RPMI8226 (cell line): ENCODE measurements at places on chromosomes 3 and 15.

DNA sequence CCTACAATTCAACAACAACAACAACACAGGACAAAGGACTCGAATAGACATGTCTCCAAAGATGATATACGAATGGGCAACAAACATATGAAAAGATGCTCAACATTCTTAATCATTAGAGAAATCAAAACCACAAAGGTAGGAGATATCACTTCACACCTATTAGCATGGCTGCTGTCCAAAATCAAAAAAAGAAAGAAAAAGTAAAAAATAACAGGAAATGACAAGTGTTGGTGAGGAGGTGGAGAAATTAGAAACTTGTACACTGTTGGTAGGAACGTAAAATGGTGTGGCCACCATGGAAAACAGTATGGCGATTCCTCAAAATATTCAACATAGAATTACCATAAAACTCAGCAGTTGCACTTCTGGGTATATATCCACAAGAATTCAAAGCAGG, 312.3 kb upstream of the STT3B start:
- no peak for DNase-seq

DNA sequence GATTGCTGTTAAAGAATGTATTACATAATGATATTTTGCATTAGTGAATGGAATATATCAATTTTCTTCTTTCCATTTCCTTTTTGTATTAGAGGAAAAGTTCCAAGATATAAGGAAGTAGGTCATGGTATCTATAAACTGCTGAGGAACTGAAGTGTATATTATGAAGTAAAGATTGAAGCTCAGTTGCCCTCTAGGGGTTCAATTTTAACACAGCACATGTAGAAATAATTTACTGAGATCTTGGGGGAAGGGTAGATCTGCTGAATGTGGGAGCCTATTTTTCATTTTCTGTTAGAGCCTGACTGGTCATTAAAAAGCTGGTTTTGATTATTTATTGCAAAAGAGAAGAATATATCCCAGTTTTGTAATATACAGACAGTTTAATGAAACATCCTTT, 45.2 kb downstream of the CMC1 start:
- DNase-seq: peak; percentile 20

GRCh38 chr3:64082411-64082810, 59.1 kb upstream of the PSMD6 start:
- no peak for DNase-seq

- DNase-seq: no peak
Observed at GRCh38 chr3:25870452-25870851, 80.6 kb downstream of the OXSM start.

DNA sequence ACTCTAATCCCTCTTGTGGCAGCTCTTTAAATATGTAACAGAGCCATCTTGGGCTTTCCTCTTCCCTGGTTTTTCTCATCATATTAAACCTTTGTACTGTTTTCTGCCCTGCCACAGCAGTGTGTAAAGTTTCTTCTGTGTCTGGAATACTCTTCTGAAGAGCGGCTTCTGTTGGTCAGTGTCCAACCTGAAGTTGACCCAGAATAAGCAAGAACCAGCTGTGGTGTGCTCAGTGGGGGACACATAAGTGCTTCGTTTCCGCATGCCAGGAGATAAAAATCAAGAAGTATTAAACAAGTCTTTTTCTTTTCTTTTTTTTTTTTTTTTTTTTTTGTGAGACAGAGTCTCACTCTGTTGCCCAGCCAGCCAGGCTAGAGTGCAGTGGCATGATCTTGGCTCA, 173.2 kb upstream of the CHRM5 start:
- no peak for DNase-seq

GRCh38 chr3:177935047-177935446, 601.2 kb upstream of the KCNMB2 start:
- no peak for DNase-seq

DNA sequence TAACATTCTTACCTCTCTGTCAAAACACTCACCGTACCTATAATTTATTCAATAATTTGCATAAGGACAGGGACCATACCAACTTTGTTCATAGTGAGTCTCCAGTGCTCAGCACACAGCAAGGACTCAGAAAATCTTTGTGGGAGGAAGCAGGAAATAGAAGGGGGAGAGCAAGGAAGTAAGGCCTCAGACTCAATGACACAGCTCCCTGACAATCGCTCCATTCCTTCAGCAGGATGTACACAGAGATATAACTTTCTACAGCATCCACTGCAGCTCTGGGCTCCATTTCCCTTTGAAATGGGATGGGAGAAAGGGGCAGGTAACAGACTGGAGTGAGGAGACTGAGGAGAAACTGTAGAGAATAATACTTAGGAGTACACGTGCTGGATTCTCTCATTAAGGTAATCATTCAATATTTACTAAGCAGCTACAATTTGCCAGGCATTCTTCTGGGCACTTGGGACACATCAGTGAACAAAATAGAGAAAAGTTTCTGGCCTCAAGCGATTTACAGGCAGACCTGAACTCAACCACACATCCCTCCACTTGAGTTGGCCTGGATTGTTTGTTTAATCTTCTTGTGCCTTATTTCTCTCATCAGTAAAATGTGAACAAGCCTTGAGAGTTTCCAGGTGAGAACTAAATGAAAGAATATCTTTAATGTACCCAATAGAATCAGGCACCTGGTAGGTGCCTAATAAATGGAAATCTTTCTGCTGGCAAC, 330.3 kb upstream of the THBS1 start:
- DNase-seq: no peak

GRCh38 chr3:113514265-113514769, 639 bp downstream of the SPICE1 start:
- peak; percentile 16 for DNase-seq

DNA sequence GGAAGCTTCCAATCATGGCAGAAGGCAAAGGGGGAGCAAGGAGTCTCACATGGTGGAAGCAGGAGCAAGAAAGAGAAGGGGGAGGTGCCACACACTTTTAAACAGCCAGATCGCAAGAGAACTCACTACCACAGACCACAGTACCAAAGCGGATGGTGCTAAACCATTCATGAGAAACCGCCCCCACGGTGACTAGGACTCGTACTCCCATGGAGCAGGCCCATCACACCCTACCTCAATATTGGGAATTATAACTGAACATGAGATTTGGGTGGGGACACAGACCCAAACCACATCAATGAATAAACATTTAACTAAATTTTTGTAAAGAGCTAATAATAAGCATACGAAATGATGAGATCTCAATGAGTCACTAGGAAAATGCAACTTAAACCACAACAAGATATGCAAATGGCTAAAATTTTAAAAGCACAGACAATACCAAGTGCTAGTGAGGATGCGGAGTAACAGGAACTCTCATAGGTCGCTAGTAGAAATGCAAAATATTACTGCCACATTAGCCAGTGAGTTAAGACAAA, 10.0 kb downstream of the MRPS25 start:
- no peak for DNase-seq

GRCh38 chr3:127585813-127586413, 4.6 kb downstream of the TPRA1 start:
- no peak for DNase-seq

DNA sequence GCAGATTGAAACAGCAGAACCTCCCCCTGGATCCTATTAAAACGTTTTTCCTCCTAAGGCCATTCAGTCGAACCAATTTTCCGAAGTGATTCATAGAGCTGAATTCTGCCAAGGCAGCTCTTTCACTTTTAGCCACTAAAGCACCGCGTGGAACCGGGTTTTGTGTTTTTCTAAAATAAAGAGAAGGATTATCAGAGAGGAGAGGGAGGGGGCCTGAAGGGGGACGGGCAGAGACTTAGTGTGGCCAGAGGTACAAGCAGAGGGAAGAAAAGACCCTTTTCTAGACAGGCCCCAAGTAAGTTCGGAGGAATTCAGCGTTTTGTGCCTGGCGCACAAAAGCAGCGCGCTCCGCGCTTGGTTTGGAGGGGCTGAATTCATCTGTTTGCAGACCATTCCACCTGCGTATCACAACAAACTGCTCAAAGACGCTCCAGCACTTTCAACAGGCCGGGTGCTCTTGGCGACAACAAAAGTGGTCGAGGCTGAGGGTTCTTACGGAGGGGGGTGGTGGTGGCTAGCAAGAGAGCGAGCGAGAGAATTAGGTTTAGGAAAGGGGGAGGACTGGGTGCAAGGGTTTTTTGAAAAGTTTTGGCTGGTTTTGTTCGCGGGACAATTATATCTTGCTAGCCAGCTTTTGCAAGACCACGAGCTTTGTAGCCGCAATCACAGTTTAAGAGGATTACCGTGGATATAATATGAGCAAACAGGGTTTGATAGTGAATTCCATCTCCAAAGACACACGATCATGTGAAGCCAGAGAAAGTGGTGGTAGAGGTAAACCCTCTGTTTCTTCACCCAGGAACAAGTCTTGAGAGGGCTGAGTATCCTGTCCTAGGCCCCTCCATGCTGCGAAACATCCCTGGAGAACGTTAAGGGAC, 1.2 kb upstream of the FEZF2 start:
- DNase-seq: no peak

GRCh38 chr3:25648925-25649830, 15.5 kb downstream of the TOP2B start:
- DNase-seq: no peak

DNA sequence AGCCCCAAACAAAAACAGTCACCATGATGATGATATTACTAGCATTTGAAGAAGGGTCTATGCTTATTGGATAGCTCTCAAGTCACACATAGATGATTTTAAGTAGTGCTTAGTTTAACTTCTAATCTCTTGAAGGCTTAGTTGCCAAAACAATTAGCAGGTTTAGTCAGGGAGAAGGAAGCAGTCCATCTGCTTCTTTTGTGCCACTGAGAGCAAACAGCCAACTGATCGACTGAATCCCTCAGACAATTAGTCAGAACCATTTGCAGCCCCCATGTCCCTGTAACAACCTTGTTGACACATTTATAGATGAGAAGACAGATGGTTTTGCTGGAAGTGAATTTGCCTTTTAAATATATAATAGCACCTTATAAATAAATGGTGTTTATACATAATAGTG, 585.1 kb upstream of the SUCLG2 start:
- DNase-seq: no peak

- DNase-seq: no peak
Observed at GRCh38 chr3:13080591-13080990, 7.4 kb upstream of the IQSEC1 start.

- no peak for DNase-seq
Observed at GRCh38 chr3:12230406-12230805, 58.5 kb upstream of the PPARG start.
